DMS 273 treated with DMSO at 0.1 percent for 48 hours (cell line): ENCODE measurements at places on chromosomes 1 and 21.

GRCh38 chr1:42552636-42553035 is 89.5 kb downstream of the CCDC30 start:
- DNase-seq: no peak

DNA sequence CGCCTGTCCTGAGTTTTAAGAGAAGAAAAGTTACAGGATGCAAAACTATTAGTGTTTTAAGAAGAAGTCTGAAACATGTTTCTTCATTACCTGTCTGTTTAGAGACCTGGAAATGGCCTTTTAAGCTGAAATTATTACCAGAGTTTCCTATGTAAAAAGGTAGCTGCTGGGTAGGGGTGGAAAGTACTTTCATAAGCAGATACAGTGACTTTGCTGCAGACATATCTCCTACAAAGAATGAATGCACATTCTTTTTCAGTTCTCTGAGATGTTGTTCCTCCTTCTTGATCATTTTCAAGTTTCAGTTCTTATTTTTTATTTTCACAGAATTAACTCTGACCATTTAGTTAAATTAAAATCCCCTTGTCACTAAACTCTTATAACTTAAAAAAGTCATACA is 1329.6 kb downstream of the KCNT2 start:
- DNase-seq: no peak

DNA sequence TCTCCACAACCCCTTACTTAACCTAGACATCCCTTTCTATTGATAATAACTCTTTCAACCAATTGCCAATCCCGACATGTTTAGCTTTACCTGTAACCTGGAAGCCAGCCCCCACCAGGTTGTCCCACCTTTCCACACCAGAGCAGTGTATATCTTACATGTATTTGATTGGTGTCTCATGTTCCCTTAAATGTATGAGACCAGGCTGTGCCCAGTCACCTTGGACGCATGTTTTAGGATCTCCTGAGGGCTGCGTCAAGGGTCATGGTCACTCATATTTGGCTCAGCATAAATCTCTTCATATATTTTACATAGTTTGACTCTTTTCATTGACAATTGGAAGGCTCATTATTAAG is 5.3 kb upstream of the SLC19A1 start:
- no peak for DNase-seq

DNA sequence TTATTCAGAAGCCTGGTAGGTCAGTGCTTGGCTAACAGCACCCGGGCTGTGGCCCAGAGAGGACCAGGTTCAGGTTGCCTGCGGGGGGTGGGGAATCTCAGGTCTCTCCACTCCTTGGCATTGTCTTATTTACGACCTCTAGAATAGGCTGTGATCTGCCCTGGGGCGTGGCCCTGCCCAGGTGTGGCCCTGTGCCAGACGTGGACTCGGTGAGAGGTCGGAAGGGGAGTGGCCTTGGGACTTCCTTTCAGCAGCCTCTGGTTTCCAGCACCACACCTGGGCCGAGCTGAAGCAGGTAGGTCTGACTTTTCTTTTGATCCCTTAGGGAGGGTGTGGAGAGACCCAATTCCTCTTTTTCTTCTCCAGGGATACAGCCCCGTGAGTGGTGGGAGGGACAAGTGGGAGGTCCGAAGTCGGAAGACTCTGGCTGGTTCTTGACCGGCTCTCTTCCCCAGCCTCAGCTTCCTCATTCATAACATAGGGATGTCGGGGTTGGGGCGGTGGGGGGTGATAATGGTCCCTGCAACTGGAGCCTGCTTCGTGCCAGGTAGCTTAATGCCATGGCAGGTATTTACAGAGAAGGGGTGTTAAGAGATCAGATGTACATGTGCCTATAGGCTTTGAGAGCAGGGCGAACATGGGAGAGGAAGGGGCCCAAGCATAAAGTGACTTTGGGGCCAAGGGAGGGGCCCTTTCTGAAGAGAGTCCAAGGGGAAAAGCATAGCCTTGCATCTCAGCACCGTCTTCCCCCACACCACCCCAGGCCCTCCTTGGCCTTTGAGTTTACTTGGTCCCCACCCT is 16.5 kb downstream of the ACOT11 start:
- no peak for DNase-seq

- no peak for DNase-seq
Observed at GRCh38 chr1:71835442-71835813, 446.9 kb downstream of the NEGR1 start.

- peak; percentile 75 for DNase-seq
Observed at GRCh38 chr1:241531195-241532161, 700 bp upstream of the KMO start.

- no peak for DNase-seq
Observed at GRCh38 chr21:40531431-40532110, 315.4 kb downstream of the DSCAM start.

- DNase-seq: no peak
Observed at GRCh38 chr1:162218975-162219374, 149.5 kb downstream of the NOS1AP start.

GRCh38 chr1:26468911-26469310 is 3.3 kb upstream of the HMGN2 start:
- peak; percentile 25 for DNase-seq

- DNase-seq: no peak
Observed at GRCh38 chr1:182315167-182315556, 76.4 kb downstream of the GLUL start.

GRCh38 chr1:218459878-218460711 is 115.0 kb downstream of the TGFB2 start:
- DNase-seq: peak; percentile 31

- no peak for DNase-seq
Observed at GRCh38 chr1:7233646-7234470, 448.6 kb downstream of the CAMTA1 start.

- DNase-seq: no peak
Observed at GRCh38 chr1:94798054-94798453, 22.1 kb upstream of the SLC44A3 start.

GRCh38 chr21:36466061-36466511 is 13.8 kb downstream of the CLDN14 start:
- DNase-seq: no peak

GRCh38 chr1:184262109-184262508 is 124.7 kb upstream of the C1orf21 start:
- no peak for DNase-seq

- no peak for DNase-seq
Observed at GRCh38 chr1:166977951-166978350, 2.6 kb upstream of the ILDR2 start.

GRCh38 chr1:183467687-183468086 is 4.6 kb upstream of the SMG7 start:
- no peak for DNase-seq

GRCh38 chr1:106698660-106699059 is 357.8 kb upstream of the PRMT6 start:
- DNase-seq: no peak

- DNase-seq: no peak
Observed at GRCh38 chr1:48371598-48371997, 100.4 kb downstream of the SPATA6 start.

DNA sequence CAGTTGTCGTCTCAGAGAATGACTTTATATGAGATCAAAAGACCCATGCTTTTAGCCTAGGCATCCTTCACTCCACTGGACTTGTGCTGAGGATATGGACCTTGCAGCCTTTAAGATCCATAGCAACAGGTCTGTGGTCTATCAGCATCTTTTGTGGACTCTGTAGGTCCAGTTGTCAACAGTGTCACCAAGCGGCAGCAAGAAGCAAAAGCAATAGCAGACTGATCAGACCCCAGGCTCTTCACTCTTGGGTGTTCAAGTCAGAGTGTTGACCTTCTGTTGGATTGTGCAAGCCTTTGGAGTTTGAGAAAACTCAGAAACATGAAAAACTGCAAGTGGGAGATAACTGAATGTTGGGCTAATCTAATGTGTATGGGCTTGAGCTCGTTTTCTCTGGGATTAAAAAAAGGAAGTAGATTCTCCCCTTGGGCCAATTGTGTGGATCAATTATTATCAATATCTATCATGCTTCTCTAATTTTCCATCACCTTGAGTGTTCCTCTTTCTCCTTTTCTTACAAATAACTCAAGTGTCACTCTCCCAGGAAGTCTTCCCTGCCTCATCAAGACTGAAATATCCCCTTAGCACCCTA is 144.2 kb downstream of the LYPLAL1 start:
- DNase-seq: no peak

DNA sequence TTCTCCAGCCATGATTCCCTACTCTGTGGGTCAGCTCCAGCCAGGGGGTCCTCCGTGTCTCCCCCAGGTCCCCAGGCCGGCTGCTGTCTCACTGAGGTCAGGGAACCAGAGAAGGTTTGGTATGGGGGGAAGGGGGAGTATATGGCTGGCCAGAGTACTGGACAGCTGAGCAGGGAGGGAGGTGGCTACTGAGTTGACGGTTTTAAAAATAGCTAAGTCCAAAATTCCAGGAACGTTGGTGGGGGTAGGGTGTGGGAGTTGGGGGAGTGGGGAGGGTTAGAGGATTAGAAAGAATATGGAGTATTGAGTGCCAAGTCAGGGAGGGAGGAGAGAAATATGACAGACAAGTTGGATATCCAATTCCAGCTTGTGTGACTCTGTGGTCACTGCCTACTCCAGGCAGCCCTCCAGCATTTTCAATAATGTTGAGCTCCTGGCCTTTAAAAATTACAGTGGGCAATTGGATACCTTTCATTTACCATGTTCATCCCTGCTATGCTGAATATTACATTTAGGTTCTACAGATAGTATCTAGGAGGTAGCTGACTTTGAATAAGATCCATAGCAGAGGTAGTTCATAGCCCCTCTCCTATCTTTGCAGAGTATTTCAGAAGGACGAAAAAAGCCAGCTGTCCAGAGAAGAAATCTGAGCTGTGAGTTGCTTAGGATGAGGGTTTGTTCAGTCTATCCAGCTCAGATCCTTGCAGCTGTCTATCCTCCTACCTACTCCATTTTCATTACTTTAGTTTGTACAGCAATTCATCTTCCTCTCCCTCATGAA is at the start of gene HJV:
HJV (minus strand) TSS at position 114 of the 781 bp plus-strand sequence. CDS start 1,504 bp downstream, outside the sequence.
- DNase-seq: no peak

- DNase-seq: peak; percentile 94
Observed at GRCh38 chr1:203769505-203770343, 4.7 kb downstream of the LAX1 start.

GRCh38 chr1:204503913-204504519 is 9.4 kb upstream of the PIK3C2B start:
- DNase-seq: no peak

DNA sequence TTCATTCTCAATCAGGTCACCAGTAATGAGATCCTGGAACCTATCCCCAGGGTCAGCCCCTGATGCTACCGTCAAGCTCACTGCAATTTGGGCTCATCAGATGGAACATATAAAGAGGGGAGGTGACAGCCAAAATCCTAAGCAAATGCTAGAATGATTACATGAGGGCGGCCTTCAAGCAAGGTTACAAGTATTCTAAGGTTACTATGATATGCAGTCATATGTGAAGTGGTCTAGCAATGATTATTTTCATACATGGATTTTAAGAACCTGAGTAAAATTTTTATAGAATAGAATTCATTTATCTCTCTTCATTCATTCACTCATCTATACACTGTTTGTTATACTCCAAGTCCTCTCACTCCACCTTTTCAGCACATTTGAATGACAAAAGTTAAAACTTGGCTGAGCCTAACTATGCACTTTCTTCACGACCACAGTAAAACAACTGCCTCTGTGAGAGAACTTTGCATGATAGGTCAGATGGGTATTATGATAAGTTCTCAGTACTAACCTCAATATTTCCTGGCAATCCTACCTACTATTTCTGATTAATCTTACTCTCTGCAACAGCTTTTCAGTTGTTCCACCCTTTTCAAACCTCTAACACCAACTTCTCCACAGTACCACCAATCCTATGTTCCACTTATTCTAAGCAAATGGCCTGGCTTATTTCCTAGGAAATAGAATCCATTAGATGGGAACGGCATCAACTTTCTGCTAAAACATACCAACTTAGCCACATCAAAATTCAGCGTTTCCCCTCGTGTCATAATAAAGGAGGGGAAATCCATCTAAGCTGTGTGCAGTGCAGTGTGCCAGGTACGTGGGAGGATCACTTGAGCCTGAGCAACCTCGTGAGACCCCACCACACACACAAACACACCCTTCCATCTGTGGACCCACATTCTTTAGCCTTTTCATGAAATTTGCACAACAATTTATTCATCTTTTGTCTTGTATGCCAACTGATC is 32.0 kb downstream of the LHX9 start:
- DNase-seq: no peak

GRCh38 chr1:244067893-244068292 is 16.8 kb downstream of the ZBTB18 start:
- no peak for DNase-seq

DNA sequence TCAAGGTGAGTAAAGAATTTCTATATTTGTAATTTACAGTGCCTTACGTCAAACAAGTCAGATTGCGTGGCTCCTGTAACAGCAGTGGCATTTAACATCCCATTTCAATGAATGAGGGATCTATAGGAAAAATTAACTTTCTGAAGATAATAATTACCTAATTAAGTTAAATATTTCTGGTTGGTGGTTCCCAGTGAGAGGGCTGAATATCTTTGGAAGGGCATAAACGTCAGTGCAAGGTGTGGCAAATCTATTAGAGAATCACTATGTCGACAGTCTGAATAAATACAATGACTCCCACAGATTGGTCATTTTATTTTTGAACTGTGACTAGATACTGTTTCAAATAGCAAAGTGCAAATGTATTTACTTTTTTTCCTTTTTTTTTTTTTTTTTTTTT is 80.0 kb downstream of the S1PR1 start:
- DNase-seq: no peak

DNA sequence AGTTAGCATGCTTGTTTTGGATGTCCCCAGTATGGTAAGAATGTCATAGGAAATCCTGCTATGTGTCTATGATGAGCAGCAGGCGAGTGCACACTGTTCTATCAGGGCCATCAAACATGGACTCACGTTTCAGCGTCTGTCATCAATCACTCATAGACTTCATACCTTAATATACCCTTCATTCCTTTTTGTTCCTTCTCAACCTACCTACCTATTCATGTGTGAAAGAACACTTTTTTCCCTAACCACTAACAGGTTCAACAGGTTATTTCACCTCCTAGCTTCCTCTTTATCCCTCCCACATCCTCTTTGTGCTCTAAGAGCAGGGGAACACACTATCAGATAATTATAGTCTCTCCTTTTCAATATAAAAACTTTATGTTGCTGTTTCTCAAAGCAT is 300.6 kb downstream of the TM2D1 start:
- no peak for DNase-seq

DNA sequence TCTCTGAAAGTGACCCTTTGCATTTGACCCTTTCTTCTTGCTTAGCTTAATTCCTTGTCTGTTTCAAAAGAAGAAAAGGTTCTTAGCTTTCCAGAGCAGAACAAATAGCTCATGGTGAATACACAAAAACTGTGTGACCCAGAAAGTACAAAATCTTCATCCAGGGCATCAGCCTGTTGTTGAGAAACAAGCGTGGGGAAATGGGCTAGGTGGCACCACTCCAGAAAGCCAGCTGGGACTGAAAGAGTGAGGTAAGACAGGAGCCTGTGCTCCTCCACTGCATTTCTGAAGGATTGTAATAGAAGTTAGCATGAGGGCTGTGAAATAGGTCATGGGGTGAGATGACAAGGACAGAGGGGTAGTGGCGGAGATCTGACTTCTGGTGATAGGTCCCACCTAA is 45.8 kb downstream of the CYP2J2 start:
- no peak for DNase-seq

DNA sequence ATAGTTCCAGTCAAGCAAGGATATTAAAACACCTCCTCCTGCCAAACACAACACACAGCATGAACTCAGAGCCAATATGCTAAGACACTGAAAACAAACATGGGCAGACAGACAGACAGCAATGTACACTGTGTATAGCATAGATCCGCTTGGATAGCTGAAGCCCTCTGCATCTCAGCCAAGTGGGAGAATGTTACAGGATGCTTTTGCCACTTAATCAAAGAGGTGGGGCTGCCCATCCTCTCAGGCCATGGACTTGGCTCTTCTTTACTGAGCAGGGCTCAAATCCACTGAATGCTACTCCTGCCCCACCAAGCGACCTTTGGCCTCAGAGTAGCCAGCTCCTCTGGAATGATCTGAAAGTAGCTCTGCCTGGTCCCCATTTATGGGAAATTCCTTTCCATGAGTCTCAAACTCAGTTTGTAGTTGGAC is 64.7 kb upstream of the NGF start:
- DNase-seq: no peak
